ENCODE measurements at places on chromosomes 3 and 15.

DNA sequence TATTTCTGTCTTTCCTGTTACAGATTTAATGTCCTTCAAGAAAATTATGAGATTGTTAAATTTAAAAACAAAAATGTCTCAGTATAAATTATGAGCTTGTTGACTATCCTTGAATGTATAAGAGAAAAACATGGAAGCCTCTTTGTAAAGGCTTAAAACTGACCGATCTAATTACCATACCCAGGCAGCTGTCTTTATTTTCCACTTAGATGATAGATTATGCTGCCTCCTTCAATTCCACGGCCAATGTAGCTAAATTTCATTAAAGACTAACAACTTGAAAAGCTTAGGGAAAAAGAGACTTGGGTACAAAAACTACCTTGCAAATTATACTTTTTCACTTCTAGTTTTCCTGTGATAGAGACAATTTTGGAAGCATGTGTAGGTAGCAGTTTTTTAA is 88.3 kb downstream of the ATP10A start:
- no peak for DNase-seq

DNA sequence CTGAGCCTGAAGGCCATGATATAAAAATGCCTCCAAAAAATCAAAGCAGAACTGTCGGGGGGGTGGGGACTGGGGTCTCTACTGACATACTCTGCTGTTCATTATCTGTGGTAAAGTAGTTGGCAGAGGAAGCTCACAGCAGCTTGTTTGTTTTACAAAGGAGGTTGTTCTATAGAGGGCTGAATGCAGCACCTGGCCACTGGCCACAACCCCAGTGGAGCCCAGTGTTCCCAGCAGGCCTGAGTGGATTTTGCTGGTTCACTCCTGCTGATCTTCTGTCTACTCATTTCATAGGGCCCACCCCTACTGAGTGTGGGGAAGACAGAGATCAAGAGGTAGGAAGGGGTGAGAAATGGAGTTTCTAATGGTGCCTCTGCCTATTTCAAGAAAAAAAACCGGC is 125.5 kb downstream of the DIPK2A start:
- no peak for DNase-seq

- peak; percentile 40 for DNase-seq
These were observed 380 bp downstream of the MYLK start for GRCh38 chr3:123883701-123884202.

- peak; percentile 11 for DNase-seq
These were observed 150.5 kb upstream of the UBE2E2 start for GRCh38 chr3:23052620-23053019.

GRCh38 chr3:72768481-72768880 is 79.8 kb downstream of the SHQ1 start:
- no peak for DNase-seq

DNA sequence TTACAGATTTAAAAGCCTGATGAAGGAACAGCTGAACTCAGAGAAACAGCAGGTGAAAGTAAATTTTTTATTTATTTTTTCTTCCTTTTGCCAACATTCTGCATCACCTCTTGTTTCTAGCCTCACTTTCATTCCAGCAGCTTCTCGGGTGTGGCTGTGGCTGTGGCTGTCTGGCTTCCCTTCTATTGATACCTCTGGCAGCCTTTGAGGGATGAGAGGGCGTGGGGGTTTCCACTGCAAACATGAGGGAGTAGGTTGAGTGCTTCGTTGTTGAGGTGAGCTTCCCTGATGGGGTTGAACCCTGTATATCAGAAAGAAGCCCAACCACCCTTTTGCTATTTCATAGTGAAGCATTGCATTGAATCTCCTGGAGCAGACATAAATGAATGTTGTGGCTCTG is 6.2 kb upstream of the TMC3 start:
- DNase-seq, result no peak

- DNase-seq, result peak; percentile 52
These were observed 462.0 kb downstream of the PDCD6IP start for GRCh38 chr3:34260271-34261000.

- peak; percentile 59 for DNase-seq
These were observed 7.6 kb downstream of the ULK3 start for GRCh38 chr15:74835312-74835823.

- peak; percentile 67 for DNase-seq
These were observed at the start of gene EPHA3 for GRCh38 chr3:89107461-89108290. TSS of gene EPHA3 (plus strand) at chr3:89107621. CDS start at chr3:89107749, 128 bp downstream.

DNA sequence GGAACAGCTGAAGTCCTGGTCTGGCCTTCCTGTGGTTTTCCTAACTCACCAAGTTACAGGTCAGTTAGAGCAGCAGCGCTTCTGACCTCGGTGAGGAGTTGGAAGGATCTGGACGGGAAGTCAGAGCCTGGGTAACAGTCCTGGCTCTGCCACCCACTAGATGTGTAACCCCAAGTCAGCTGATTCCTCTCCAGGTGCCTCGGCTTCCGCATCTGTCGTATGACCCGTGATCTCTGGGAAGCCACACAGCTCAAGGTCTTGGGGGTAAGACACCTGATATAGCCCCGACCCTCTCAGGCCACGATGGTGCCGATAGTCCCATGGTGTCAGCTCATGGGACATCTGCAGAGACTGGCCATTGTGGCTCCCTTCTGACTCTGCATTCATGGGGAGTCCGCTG is 8.3 kb upstream of the PIGZ start:
- no peak for DNase-seq

- no peak for DNase-seq
These were observed 108.1 kb downstream of the USP13 start for GRCh38 chr3:179760944-179761343.

DNA sequence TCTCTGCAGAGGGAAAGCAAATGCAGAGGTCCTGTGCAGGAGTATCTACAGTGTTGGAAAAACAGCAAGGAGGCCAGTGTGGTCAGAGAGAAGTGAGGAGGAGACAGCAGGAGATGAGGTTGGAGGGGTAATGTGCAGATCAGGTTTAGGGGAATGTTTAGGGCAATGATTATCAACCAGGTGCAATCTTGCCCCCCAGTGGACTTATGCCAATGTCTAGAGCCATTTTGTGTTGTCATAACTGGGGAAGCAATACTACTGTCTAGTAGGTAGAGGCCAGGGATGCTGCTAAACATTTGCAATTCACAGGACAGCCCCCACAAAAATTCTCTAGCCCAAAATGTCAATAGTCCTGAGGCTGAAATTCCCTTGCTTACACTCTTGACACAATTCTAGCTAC is 13.1 kb downstream of the CCDC191 start:
- no peak for DNase-seq

DNA sequence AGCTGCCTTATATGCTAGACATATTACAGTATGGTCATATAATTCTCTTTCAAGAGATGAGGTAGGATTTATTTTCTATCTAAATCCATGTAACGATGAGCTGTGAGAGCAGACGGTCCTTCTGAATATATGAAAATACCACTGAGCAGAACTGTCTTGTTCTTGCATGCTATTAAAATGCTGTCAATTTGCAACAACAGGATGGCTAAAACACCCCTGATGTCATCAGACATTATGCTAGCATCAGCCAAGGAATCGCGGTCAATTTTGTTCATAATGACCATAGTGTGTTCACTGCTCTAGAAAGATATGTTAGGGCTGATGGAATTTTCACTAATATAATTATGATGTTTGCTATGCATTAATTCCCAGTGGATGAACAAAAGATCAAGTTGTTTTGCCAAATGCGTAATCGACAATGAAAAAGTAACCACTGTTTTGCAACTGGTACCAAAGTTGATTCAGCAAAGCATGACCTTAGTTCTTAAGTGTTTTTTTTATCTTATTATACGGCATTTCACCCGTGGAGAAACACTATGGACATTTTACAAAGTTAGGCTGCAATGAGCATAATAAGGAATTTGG is 765.4 kb upstream of the NR2F2 start:
- DNase-seq, result no peak

GRCh38 chr3:176430244-176431037 is 766.8 kb downstream of the TBL1XR1 start:
- DNase-seq, result peak; percentile 45

GRCh38 chr15:47404877-47405276 is 312.4 kb upstream of the SEMA6D start:
- no peak for DNase-seq

DNA sequence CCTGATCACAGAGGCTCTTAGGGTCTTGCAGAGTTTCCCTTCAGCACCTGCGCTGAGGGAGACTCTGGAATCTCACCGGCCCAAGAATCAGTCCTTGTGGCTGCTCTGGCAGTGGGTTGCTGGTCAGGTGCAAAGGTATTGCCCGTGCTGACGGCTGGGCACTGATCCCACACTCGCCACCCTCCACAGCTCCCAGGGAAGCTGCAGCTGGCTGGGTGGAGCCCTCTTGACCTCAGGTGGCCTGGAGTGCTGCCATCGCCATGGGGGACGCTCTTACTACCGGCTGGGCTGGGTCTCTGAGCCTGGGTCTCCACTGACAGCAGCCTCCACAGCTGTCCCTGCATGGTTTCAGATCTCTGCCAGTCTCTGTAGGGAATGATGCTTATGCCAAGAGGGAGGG is 52.6 kb upstream of the EPHB3 start:
- peak; percentile 72 for DNase-seq

DNA sequence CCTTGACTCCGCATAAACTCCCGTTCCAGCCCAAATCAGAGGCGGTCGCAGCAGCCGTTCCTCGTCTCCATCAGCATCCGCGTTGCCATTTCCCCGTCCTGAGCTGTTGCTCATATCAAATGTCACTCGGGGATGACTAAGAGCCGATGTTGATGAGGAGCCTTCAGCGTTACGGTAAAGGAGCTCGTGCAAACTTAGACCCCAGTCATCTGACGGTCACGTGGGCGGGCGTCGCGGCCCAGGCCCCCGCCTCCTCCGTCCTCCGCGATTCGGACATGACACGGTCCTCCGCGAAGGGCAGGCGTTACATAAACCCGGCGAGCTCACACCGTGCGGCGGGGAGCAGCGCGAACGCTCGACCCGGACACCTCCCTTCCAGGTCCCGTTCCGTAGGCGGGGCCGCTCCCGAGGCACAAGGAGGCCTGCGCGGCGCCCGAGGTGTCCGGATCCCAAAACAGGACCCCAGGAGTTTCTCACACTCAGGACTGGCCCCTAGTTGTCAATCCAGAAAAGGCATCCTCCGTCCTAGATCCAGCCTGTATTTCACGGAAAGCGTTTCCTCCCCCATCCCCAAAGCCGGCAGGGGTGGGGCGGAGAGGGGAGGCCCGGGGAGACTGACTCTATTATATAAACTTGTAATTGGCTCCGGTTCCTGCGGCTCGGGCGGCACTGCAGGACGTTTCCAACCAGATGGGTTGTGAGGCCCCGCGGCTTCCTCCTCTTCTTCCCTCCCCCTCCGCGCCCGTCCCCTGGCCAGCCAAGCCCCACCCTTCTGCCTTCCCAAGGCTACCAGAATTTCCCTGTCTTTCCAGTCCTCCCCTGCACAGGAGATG is 100.0 kb upstream of the IGF1R start:
- no peak for DNase-seq

GRCh38 chr3:154224866-154225265 is 99.4 kb downstream of the DHX36 start:
- DNase-seq, result no peak

DNA sequence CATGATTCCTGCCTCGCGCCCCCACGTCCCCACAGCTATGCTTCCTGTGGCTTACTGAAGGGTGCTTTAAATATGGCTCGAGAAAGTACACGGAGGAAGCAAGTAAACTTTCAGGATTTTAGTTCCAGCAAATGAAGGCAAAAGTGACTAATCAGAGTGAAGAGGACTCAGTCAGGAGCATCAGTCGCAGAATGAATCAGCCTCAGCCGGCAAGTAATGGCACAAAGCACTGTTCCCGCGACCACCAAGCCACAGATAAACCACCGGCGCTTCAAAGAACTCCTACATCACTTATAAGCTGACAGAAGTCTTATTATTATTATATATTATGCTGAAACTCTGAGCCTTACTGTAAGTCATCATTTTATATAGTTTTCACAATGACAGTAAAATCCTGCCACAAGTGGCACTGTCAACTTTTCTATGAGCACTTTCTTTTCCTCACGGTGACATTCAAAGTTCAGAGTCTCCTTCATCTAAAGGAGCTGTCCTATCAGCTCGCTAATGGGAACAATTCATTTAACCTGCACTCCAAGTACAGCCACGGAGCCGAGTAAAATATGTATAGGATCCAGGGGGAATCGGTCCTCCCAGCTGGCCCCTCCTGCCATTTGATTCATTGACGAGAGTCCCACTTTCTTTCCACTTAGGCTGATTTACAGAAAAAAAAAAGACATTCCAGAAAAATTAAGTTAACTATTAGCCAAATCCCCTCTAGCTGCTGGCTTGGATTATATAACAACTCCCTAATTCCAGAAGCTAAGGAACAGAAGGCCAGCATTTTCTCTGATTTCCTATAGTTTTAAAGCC is 217.0 kb upstream of the ICE2 start:
- DNase-seq, result no peak

DNA sequence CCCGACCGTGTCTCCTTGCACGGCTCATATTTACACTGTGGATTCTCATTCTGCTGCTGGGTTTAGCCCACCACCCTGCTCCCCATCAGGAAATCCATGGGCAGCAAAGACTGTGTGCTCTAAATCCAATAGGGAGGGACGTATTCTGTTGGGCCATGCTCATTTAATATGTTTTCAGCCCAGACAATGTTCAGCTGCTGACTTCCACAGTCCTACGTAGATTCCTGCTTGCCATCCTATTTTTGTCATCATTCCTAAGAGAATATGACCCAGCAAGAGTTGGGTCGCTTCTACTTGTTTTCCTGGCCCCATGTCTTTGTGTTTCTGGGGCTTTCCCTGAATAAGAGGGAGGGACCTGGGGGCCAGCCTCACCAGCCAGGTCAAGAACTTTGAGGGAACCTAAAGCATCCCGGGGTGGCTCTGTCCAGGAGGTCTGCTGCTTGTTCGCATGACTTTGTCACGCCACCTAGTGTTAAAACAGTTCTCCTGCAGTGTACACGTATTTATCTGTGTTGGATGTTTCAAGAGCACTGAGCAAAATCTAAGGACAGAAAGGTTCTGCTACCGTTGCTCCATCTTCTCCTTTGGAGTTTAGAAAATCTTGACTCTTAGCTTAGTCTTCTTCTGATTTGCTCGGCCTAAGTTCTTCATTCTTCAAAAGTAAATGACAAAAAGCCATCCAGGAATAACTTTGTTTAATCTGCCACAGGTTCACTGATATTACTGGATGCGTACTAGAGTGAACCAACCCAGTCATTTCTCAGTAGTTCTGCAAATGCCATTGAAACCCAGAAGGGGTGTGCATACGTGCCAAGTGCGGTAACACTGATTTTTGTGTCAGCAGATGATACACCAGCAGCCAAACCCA is 79.8 kb upstream of the NR2E3 start:
- DNase-seq, result peak; percentile 79

- DNase-seq, result no peak
These were observed 91.7 kb upstream of the IGSF10 start for GRCh38 chr3:151552589-151552988.

- DNase-seq, result no peak
These were observed 18.8 kb downstream of the PPP1R2 start for GRCh38 chr3:195524171-195524896.

- peak; percentile 59 for DNase-seq
These were observed 427.5 kb downstream of the VGLL3 start for GRCh38 chr3:86563400-86563970.

- DNase-seq, result no peak
These were observed 5.3 kb downstream of the ARL6IP5 start for GRCh38 chr3:69090021-69090420.

All from RPMI8226 (cell line).